ENCODE measurements at places on chromosomes 3 and 15. TPM values are rescaled to one million over a fixed set of nuclear protein-coding genes. Genes with fewer than 3 reads are reported as not detected.

The DUOX2 gene
- total RNA-seq: 1.9 TPM

The DNAJA4 gene
- 13.6 TPM for total RNA-seq

The FBXL22 gene
- total RNA-seq: not detected

The EIF2A gene
- 260 TPM for total RNA-seq

The ITGA11 gene
- not detected for total RNA-seq

The CHRNA7 gene
- 0.21 TPM for total RNA-seq

The LYZL4 gene
- total RNA-seq: not detected

The PPP1R2 gene
- 95.7 TPM for total RNA-seq

The FHIT gene
- 2.7 TPM for total RNA-seq

The CACNA1D gene
- under 0.01 TPM for total RNA-seq

The CNTN4 gene
- total RNA-seq: 0.21 TPM

The ETFA gene
- total RNA-seq: 137 TPM

The MUC13 gene
- total RNA-seq: not detected

The MKRN3 gene
- total RNA-seq: not detected

The SLC22A14 gene
- total RNA-seq: under 0.01 TPM

The AKAP13 gene
- total RNA-seq: 37.3 TPM

The SYNPR gene
- not detected for total RNA-seq

The NFKBIZ gene
- 120 TPM for total RNA-seq

The TLR9 gene
- under 0.01 TPM for total RNA-seq

The CLEC3B gene
- not detected for total RNA-seq

The STAC gene
- 7.7 TPM for total RNA-seq

The SERINC4 gene
- not detected for total RNA-seq

The CNTN6 gene
- not detected for total RNA-seq

All from tracheal epithelial cell (primary cell).